Activated CD8-positive, alpha-beta memory T cell treated with anti-CD3 and anti-CD28 coated beads, Interleukin-2, amount 10 ng/mL, durations not matched to agents 7 days and 5 days (primary cell): ENCODE measurements at places on chromosomes 7 and 10.

DNA sequence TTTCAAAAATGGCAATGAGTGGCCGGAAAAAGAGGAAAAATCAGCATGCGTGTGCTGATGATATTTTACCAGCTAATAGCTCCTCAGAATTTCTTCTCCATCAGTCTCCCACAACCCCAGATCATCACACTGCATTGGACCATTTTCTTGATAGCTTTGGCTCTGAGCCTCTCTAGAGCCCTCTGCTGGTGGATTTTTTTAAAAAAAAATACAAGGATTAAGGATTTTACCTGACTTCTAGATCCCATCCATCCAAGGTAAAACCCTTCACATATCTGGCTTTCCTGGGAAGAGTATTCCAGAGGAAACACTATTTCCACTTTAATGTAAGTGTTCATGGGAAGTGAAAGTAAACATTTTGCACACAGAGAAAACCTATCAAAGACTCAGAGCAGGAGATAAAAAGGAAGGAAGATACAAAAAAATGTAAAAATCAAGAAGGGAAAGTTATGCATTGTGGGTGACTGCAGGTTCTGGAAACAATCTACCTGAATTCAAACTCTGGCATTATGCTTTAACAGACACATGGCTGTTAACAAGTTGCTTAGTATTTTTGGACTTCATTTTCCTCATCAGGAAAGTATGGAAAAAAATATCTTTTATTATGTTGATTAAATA, 380.9 kb downstream of the LRRTM3 start:
- H3K27ac ChIP-seq: no peak overlapping the region
- H3K4me1 ChIP-seq: peaks cover 2% of the 10 kb centered on the region
- DNase-seq: no peak
- H3K27me3 ChIP-seq: no peaks in the 10 kb centered on the region
- H3K36me3 ChIP-seq: no peaks in the 10 kb centered on the region

DNA sequence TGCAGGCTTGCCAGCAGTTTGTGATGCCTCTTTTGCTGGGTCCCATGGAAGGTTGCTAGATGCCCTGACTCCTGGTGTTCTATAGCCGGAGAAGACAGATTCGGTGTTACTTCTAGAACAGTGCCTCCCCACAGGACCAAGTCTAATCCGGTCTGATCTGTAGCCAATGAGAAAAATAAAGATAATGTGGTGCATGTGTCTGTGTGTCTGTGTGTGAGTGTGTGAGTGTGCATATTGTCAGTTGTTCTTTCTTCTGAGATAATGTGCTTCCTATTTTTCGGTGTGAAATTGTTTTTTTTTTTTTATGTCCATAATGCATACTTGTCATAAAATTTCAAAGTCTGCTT, 29.7 kb upstream of the ZNRF2 start:
- DNase-seq: no peak
- H3K27me3 ChIP-seq: no peaks in the 10 kb centered on the region
- H3K27ac ChIP-seq: no peak overlapping the region

GRCh38 chr10:70538195-70538520, 59.6 kb downstream of the PALD1 start:
- H3K27ac ChIP-seq: no peak overlapping the region
- H3K4me3 ChIP-seq: no peak overlapping the region
- no peaks in the 10 kb centered on the region for H3K4me1 ChIP-seq
- peaks cover 10% of the 10 kb centered on the region for H3K27me3 ChIP-seq

DNA sequence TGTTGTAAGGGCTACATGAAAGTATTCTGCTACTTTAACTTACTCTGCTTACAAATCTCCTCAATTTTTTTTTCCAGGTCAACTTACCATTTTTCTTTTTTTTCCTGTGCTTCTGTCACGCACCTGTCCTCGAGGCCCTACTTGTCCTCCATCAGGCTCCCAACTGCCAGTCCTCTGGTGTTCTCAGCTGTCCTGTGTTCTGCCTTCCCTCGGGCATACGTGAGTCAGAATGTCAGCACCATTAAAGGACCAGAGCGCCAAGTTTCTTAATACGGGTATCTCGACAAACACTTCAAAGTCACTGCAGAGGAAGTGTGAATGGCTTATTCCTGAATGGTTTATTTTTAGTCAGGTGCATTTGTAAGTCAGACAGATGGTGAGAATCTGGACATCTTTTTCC, at the start of gene TEX47:
TEX47 (minus strand) TSS at position 185 of the 400 bp plus-strand sequence. CDS start 795 bp downstream, outside the sequence.
- H3K4me1 ChIP-seq: no peaks in the 10 kb centered on the region
- no peaks in the 10 kb centered on the region for H3K36me3 ChIP-seq
- no peak within 1 kb of the TSS for H3K27ac ChIP-seq
- H3K4me3 ChIP-seq: no peak within 1 kb of the TSS
- H3K27me3 ChIP-seq: no peaks in the 10 kb centered on the region
- no peak for DNase-seq

DNA sequence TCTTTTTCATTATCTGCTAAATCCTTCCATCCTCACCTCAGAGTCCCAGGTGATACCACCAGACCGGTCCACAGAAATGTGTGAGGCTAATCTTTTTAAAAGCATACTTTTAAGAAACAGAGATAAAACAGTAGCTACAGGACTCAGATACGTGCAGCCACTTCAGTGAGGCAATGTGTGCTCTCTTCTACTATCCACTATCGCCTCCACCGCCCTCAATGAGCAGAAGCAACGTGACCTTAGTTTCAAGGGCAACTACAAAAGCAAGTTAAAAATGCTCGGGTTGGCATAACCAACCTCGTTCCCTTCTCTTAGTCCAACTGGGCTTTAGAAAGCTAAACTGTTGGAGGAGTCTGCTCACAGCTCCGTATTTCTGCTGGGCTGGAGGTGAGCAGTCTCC, 4.2 kb downstream of the FGFR2 start:
- H3K36me3 ChIP-seq: peaks cover 3% of the 10 kb centered on the region
- H3K4me3 ChIP-seq: no peak overlapping the region
- H3K27me3 ChIP-seq: peaks cover 28% of the 10 kb centered on the region
- H3K27ac ChIP-seq: no peak overlapping the region
- H3K4me1 ChIP-seq: peaks cover 5% of the 10 kb centered on the region

DNA sequence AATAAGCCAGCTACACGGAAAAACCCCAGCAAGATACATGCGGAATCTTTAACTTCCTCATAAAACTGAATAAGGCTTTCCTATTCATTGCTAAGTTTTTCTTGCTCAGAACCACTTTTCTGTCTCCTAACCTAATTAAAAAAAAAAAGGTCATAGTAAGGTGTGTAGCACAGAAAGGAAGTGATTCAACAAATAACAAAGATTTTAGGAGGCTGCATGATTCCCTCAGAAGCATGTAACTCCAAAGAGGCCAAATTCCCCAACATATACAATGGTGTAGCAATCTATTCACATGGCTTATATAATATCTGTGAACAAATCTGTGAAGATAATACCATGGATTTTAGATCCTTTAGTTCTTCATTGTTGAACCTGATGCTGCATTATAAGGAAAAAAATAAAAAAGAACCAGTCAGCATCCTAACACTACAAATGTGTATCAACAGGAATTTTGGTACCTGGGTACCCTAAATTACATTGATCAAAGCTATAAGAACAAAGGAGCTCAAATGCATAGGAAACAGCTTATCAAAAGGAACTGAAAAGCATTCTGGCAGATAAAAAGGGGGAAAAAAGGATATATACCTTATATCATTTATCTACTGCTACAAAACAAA, 63.8 kb downstream of the IMMP2L start:
- H3K4me1 ChIP-seq: no peaks in the 10 kb centered on the region
- H3K36me3 ChIP-seq: no peaks in the 10 kb centered on the region
- H3K4me3 ChIP-seq: no peak overlapping the region

DNA sequence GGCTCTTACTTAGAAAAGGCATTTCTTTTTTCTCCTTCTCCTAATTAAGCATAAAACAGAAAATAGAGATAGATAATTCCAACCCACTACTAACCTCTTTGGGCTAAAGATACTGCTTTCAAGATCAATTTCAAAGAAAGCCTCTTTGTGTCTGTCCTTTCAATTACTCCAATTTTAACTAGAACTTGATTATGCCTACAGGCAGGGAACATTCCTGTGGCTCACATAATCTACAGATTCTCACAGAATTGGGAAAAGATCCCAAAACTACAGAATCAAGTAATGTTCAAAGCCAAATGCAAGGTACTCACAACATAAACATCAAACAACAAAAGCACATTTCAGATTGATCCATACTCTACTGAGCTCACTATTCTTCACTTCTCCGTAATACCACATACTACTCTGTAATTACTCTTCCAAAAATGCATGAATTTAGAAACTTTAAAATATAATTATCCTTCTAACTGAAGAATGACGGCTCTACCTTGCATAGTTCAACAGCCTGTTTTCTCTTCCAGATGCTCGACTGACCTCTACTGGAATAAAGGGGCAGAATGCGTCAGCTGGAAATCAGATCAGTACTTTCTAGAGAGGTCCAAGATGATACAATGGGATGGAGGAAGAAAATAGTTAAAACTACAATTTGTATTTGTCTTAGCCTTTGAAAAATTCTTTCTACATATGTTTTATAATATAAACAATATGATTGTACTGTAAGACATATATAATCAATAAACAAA, 3.9 kb downstream of the MTERF1 start:
- DNase-seq: no peak
- no peak overlapping the region for H3K4me3 ChIP-seq
- no peaks in the 10 kb centered on the region for H3K27me3 ChIP-seq
- no peak overlapping the region for H3K27ac ChIP-seq
- H3K4me1 ChIP-seq: peaks cover 33% of the 10 kb centered on the region

GRCh38 chr7:152667958-152668357, 8.0 kb downstream of the XRCC2 start:
- peaks cover 16% of the 10 kb centered on the region for H3K4me1 ChIP-seq
- no peak for DNase-seq
- no peak overlapping the region for H3K4me3 ChIP-seq
- no peaks in the 10 kb centered on the region for H3K27me3 ChIP-seq

DNA sequence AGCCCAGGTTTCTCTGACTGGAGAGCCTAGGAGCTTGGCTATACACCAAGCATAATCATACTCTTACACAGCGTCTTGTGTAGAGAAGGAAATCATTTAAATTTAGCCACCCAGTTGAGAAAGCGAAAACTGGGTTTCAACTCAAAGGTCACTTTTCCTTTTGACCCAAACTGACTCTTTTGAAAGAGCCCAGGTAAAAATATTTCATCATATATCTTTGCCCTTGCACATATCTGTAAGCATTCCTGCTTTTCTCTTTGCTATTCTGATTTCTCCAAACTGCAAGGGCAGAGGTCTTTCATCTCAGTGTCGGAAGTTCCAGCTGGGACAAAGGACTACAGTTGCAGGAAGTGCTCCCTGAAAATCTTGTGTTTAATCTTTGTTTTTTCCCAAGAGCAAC, 22.0 kb upstream of the ABCB4 start:
- peaks cover 1% of the 10 kb centered on the region for H3K36me3 ChIP-seq
- DNase-seq: no peak
- H3K4me1 ChIP-seq: no peaks in the 10 kb centered on the region
- peaks cover 5% of the 10 kb centered on the region for H3K27me3 ChIP-seq

GRCh38 chr10:133139551-133140065, 20.4 kb upstream of the KNDC1 start:
- no peaks in the 10 kb centered on the region for H3K36me3 ChIP-seq
- H3K4me1 ChIP-seq: peaks cover 4% of the 10 kb centered on the region
- H3K27me3 ChIP-seq: peaks cover 3% of the 10 kb centered on the region
- H3K27ac ChIP-seq: no peak overlapping the region

- no peaks in the 10 kb centered on the region for H3K36me3 ChIP-seq
- H3K27ac ChIP-seq: no peak overlapping the region
- no peak overlapping the region for H3K4me3 ChIP-seq
- no peaks in the 10 kb centered on the region for H3K27me3 ChIP-seq
- peak; percentile 27 for DNase-seq
- no peaks in the 10 kb centered on the region for H3K4me1 ChIP-seq
These were observed 74.6 kb upstream of the GDF10 start for GRCh38 chr10:47225219-47225927.

DNA sequence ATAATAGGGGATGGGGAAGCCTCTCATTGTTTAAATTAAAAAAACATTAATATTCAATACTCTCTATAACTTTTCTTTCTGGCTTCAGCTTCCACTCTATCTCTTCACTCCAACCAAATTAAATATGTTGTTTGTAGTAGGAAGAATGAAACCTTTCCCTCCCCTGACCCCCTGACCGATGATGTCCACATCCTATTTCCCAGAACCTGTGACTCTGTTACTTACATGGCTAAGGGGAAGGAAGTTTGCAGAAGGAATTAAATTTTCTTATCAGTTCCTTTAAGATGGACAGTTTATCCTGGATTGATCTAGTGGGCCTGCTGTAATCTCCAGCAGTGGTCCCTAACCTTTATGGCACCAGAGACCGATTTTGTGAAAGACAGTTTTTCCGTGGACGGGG, 130.0 kb downstream of the PLXDC2 start:
- no peaks in the 10 kb centered on the region for H3K4me1 ChIP-seq
- H3K27me3 ChIP-seq: no peaks in the 10 kb centered on the region
- H3K4me3 ChIP-seq: no peak overlapping the region
- H3K36me3 ChIP-seq: no peaks in the 10 kb centered on the region
- H3K27ac ChIP-seq: no peak overlapping the region
- no peak for DNase-seq

DNA sequence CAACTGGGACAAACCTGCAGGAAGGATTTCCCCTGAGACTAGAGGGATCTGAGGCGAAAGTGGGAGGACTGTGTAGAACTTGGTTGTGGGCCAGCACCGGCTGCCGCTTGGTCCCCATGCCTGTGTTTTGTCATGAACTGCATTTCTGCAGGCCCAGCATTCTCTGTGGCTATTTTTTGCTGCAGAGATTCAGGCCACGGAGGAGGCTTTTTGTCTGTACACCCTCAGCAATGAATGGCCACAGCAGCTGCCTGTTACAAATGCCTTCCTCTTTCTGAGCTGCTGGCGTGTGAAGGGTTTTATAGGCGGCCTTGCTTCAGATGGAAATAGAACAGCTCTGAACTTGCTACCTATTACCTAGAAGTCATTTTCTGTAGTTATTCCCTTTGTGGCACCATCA, 164.4 kb downstream of the SH2D4B start:
- H3K27ac ChIP-seq: no peak overlapping the region
- H3K27me3 ChIP-seq: peaks cover 3% of the 10 kb centered on the region
- H3K36me3 ChIP-seq: no peaks in the 10 kb centered on the region
- no peak overlapping the region for H3K4me3 ChIP-seq
- DNase-seq: peak; percentile 22
- H3K4me1 ChIP-seq: no peaks in the 10 kb centered on the region

- no peaks in the 10 kb centered on the region for H3K36me3 ChIP-seq
- DNase-seq: no peak
These were observed 36.3 kb upstream of the EXOC6 start for GRCh38 chr10:92811986-92812385.

DNA sequence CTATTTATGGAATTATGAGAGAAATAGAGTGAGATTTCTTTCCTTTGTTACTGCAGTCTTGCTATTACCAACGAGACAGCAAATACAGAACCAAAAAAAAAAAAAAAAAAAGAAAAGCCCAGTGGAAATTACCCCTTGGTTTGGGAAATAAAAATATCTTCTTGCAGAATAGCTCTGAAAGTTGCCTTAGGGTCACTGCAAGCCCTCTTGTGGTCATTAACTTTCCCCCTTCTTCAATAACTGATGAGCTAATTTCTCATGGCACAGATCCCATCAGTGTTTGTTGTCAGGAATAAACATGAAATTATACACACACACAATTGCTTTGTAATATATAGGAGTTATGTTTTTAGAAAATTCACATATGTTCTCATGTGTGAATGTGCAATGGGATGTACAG, 111.0 kb upstream of the FEZF1 start:
- H3K36me3 ChIP-seq: no peaks in the 10 kb centered on the region
- no peak overlapping the region for H3K4me3 ChIP-seq
- no peaks in the 10 kb centered on the region for H3K27me3 ChIP-seq
- H3K27ac ChIP-seq: no peak overlapping the region
- no peak for DNase-seq
- H3K4me1 ChIP-seq: no peaks in the 10 kb centered on the region

GRCh38 chr10:15346440-15347141, 24.5 kb downstream of the FAM171A1 start:
- no peaks in the 10 kb centered on the region for H3K4me1 ChIP-seq
- H3K4me3 ChIP-seq: no peak overlapping the region
- H3K27me3 ChIP-seq: peaks cover 44% of the 10 kb centered on the region
- no peaks in the 10 kb centered on the region for H3K36me3 ChIP-seq
- DNase-seq: no peak
